ENCODE measurements at places on chromosomes 3 and 15. TPM values are rescaled to one million over a fixed set of nuclear protein-coding genes. Genes with fewer than 3 reads are reported as not detected.

PIGZ gene
- 0.38 TPM for total RNA-seq

DNA sequence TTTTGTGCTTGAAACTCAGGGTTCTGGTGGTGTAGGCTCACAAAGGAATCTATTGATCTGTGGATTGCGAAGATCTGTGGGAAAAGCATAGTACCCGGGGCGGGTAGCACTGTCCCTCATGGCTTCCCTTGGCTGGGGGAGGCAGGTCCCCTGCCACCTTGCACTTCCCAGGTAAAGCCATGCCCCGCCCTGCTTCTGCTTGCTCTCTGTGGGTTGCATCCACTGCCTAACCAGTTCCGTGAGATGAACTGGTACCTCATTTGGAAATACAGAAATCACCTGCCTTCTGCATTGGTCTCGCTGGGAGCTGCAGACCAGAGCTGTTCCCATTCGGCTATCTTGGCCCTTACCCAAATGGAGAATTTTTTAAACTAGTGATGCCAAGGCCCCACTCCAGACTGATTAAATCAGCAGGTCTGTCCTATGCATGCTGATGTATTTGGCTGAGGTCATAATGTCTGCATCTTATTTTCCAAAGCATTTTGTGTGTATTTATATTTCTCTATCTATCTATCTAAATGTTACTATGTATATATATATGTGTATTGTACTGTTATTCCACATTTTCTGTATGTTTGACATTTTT, 65.5 kb upstream of the SLC7A14 start:
- no peak for DNase-seq
- no peak overlapping the region for H3K4me3 ChIP-seq
- no peaks in the 10 kb centered on the region for H3K36me3 ChIP-seq
- H3K27ac ChIP-seq: no peak overlapping the region
- H3K4me1 ChIP-seq: no peaks in the 10 kb centered on the region

ALDH1A2 gene
- total RNA-seq: 0.35 TPM

HESX1 gene
- total RNA-seq: 0.35 TPM

GRCh38 chr3:69675786-69676530, 63.3 kb upstream of the MITF start:
- no peak for DNase-seq

CD96 gene
- total RNA-seq: 70.3 TPM

DNA sequence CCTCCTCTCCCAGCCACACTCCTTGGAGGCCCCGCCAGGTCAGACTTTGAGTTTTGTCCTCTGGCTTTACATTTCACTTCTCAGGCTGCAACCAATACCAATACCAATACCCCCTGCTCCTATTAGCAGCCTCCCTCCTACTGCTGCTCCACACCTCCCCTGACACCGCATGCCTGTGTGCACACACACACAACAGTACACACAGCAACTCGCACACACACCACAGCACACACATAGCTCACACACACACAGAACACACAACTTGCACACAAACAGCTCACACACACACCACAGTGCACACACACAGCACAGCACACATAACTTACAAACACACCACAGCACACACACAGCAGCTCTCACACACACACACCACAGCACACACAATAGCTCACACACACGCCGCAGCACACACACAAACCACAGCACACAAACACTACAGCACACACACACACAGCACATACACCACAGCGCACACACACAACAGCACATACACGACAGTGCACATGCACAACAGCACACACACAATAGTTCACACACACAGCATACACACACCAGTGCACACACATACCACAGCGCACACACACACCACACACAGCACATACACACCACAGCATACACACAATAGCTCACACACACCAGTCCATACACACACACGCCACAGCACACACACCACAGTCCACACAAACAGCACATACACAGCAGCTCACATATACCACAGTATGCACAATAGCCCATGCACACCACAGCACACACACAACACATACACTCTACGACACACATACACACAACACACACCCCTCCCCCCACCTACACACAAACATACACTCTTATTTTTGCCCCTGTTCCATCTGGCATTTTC, 204.7 kb downstream of the UACA start:
- no peak overlapping the region for H3K27ac ChIP-seq
- H3K4me1 ChIP-seq: peaks cover 6% of the 10 kb centered on the region
- no peaks in the 10 kb centered on the region for H3K27me3 ChIP-seq
- H3K36me3 ChIP-seq: no peaks in the 10 kb centered on the region
- no peak for DNase-seq

DNA sequence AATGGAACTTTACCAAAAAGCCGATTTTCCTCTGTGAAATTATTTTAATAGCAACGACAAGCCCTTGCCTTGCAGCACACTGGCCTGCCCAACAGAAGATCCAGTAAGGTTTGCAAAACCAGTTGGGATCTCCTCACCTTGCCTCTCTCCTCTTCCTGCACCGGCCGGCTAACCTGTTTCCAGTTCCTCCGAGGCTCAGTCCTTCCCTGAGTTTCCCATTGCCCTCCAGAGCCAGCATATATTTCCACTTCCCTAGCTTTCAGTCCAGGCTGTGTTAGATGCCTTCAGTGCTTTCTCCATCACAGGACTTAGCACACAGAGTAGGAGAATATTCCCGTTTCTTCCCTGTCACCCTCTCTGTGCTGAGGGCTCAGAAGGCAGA, 60.3 kb downstream of the NOX5 start:
- DNase-seq: no peak
- peaks cover 6% of the 10 kb centered on the region for H3K4me1 ChIP-seq
- H3K27ac ChIP-seq: no peak overlapping the region
- no peaks in the 10 kb centered on the region for H3K36me3 ChIP-seq

- no peak for DNase-seq
- H3K36me3 ChIP-seq: peaks cover 29% of the 10 kb centered on the region
- H3K27ac ChIP-seq: no peak overlapping the region
- H3K27me3 ChIP-seq: no peaks in the 10 kb centered on the region
Measured at GRCh38 chr15:63727542-63727941, 106.2 kb downstream of the HERC1 start.

TEX55 gene
- not detected for total RNA-seq

DNA sequence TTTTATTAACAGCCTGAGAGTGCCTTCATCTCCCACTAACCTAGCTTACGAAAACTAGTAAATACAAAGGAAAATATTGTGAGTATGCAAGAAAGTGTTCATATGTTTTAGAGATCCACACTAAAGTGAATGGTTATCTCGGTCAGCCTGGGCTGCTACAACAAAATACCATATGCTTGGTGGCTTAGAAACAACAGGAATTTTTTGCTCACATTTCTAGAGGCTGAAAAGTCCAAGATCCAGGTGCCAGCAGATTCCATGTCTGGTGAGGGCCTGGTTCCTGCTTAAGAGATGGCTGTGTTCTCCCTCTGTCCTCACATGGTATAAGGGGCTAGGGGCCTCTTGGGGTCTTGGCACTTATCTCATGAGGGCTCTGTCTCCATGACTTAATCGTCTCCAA, 20.5 kb upstream of the SLC30A4 start:
- no peak for DNase-seq
- H3K27ac ChIP-seq: no peak overlapping the region
- no peaks in the 10 kb centered on the region for H3K4me1 ChIP-seq
- no peaks in the 10 kb centered on the region for H3K36me3 ChIP-seq
- no peaks in the 10 kb centered on the region for H3K27me3 ChIP-seq
- H3K4me3 ChIP-seq: no peak overlapping the region

UROC1 gene
- total RNA-seq: not detected

DNA sequence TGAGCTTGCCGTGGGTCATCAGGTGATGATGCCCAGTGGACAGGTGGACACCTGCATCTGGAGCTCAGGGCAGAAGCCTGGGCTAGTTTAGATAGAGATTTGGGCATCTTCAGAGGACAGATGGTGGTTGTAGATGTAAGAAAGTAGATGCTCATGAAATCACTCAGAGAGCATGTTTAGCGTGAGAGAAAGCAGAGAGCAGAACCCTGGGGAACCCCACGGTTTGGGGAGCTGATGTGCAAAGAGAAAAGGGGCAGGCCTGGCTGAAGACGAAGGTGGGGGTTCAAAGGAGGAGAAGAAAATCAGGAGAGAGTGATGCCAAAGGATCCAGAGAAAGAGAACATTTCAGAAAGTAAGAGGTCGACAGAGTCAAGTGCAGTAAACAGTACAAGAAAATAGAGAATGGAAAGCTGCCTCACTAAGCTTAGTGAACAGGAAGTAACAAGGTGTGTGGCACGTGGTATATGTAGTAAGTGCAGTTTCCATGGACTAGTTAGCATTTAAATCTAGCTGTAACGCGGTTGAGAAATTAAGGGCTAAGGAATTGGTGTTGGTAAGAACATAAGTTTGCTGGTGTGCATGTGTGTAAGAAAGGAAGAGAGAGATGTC, 13.5 kb downstream of the TIGIT start:
- H3K4me3 ChIP-seq: peak overlapping the region; percentile 61
- H3K27me3 ChIP-seq: no peaks in the 10 kb centered on the region
- no peak for DNase-seq
- peak overlapping the region; percentile 90 for H3K27ac ChIP-seq
- peaks cover 26% of the 10 kb centered on the region for H3K36me3 ChIP-seq
- H3K4me1 ChIP-seq: peaks cover 27% of the 10 kb centered on the region

GRCh38 chr3:32136703-32137102, 30.3 kb downstream of the GPD1L start:
- DNase-seq: no peak
- peaks cover 25% of the 10 kb centered on the region for H3K36me3 ChIP-seq
- no peak overlapping the region for H3K4me3 ChIP-seq
- H3K4me1 ChIP-seq: peaks cover 19% of the 10 kb centered on the region

GRCh38 chr3:8080464-8080863, 421.2 kb upstream of the LMCD1 start:
- H3K27ac ChIP-seq: no peak overlapping the region
- no peaks in the 10 kb centered on the region for H3K36me3 ChIP-seq
- H3K27me3 ChIP-seq: no peaks in the 10 kb centered on the region
- DNase-seq: no peak

GOLGA6L7 gene
- total RNA-seq: not detected

DNA sequence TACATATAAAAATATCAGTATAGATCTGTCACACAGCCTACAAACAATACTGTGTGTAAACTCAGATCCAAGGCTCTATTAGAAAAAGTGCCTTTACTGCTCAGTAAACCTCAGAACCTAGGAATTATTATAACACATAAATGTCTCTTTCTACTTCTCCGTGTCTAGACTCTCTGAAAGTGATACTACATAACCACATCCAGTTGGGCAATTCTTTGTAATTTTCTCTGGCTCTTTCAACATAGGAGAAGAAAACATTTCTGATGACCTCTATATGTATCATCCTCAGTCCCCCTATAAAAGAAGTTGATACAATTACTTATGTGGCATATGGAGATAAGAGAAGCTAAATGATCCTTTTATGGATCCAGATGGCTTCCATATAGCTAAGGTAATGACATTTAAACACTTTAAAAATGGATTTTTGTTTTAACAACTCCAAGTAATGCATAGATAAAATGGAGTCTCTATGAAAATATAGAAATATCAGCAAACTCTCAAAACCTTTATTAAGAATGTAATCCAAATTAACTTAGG, 104.5 kb downstream of the LSAMP start:
- no peak for DNase-seq
- no peak overlapping the region for H3K27ac ChIP-seq
- no peaks in the 10 kb centered on the region for H3K4me1 ChIP-seq
- H3K27me3 ChIP-seq: no peaks in the 10 kb centered on the region
- no peak overlapping the region for H3K4me3 ChIP-seq

DNA sequence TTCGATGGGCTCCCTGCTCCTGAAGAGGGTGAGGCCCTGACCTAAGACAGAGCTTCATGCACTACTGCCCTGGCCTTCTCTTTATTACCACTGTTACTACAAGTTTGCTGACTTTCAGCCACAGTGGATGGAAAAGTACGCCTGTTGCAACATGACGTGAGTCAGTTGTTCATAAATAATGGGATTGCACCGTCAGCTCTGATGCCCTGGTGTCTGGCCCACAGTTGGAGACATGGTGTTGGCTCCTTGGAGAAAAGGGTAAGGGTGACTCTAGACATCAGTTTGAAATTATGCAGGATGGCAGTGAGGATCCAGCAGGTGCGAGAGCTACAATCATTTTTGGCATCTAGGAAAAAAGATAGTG, 5.5 kb downstream of the PAQR5 start:
- H3K27me3 ChIP-seq: peaks cover 53% of the 10 kb centered on the region
- no peaks in the 10 kb centered on the region for H3K36me3 ChIP-seq
- no peak overlapping the region for H3K27ac ChIP-seq
- DNase-seq: no peak

- H3K27me3 ChIP-seq: no peaks in the 10 kb centered on the region
- peaks cover 4% of the 10 kb centered on the region for H3K4me1 ChIP-seq
- no peak overlapping the region for H3K27ac ChIP-seq
- no peaks in the 10 kb centered on the region for H3K36me3 ChIP-seq
- H3K4me3 ChIP-seq: no peak overlapping the region
- no peak for DNase-seq
Measured at GRCh38 chr15:79373113-79373512, 59.0 kb upstream of the MINAR1 start.

TICRR gene
- 22.5 TPM for total RNA-seq

- no peak for DNase-seq
- H3K4me1 ChIP-seq: no peaks in the 10 kb centered on the region
- no peak overlapping the region for H3K4me3 ChIP-seq
- H3K27ac ChIP-seq: no peak overlapping the region
- H3K36me3 ChIP-seq: no peaks in the 10 kb centered on the region
Measured at GRCh38 chr3:51916418-51916817, 13.3 kb upstream of the IQCF1 start.

GRCh38 chr3:88618021-88618645, 468.4 kb downstream of the C3orf38 start:
- H3K36me3 ChIP-seq: no peaks in the 10 kb centered on the region
- H3K4me3 ChIP-seq: no peak overlapping the region
- no peak overlapping the region for H3K27ac ChIP-seq
- no peaks in the 10 kb centered on the region for H3K27me3 ChIP-seq
- H3K4me1 ChIP-seq: no peaks in the 10 kb centered on the region
- DNase-seq: no peak

- H3K4me3 ChIP-seq: no peak overlapping the region
- no peak overlapping the region for H3K27ac ChIP-seq
- no peaks in the 10 kb centered on the region for H3K27me3 ChIP-seq
- peaks cover 7% of the 10 kb centered on the region for H3K4me1 ChIP-seq
Measured at GRCh38 chr3:23726811-23727548, 78.8 kb upstream of the UBE2E1 start.

- peak overlapping the region; percentile 64 for H3K27ac ChIP-seq
- H3K27me3 ChIP-seq: no peaks in the 10 kb centered on the region
- no peak for DNase-seq
- no peak overlapping the region for H3K4me3 ChIP-seq
- peaks cover 30% of the 10 kb centered on the region for H3K4me1 ChIP-seq
- peaks cover 1% of the 10 kb centered on the region for H3K36me3 ChIP-seq
Measured at GRCh38 chr3:51977446-51978142, 2.7 kb downstream of the ABHD14A start.

SEMA3G gene
- total RNA-seq: 0.19 TPM

DNA sequence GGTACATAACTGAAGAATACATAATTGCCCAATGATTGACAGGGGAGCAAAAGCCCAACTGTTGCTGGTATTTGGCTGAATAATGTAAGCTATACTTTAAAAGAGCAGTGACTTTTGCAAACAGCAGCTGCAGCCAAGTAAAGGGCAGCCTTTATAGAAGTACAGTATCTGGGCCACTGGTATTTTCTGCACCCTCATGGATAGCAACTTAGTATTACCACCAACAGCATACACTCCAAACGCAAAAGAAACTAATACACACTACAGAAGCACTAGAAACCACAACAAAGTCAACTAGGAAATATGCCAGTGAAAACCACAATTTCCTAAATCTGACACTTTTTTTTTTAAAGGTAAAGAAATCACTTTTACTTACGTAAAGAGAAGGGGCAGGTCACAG, 206.1 kb downstream of the TIGIT start:
- H3K27ac ChIP-seq: no peak overlapping the region
- peaks cover 6% of the 10 kb centered on the region for H3K36me3 ChIP-seq
- H3K27me3 ChIP-seq: no peaks in the 10 kb centered on the region
- peak overlapping the region; percentile 33 for H3K4me3 ChIP-seq
- DNase-seq: no peak
- peaks cover 43% of the 10 kb centered on the region for H3K4me1 ChIP-seq

Measured in activated naive CD8-positive, alpha-beta T cell treated with anti-CD3 and anti-CD28 coated beads for 36 hours (primary cell).